ENCODE measurements at places on chromosomes 6 and 20.
A peak's percentile ranks its signal among the peaks of the same experiment; 100 is the strongest.

- no peak for DNase-seq
Measured at GRCh38 chr20:59361411-59361810, 61.0 kb downstream of the EDN3 start.

GRCh38 chr6:110575925-110576463, 99.6 kb upstream of the SLC22A16 start:
- DNase-seq, result no peak

GRCh38 chr6:148628251-148628650, 118.6 kb upstream of the UST start:
- DNase-seq, result no peak

- no peak for DNase-seq
Measured at GRCh38 chr20:23039885-23040508, 4.9 kb downstream of the SSTR4 start.

- DNase-seq, result no peak
Measured at GRCh38 chr20:8427419-8428040, 295.5 kb downstream of the PLCB1 start.

DNA sequence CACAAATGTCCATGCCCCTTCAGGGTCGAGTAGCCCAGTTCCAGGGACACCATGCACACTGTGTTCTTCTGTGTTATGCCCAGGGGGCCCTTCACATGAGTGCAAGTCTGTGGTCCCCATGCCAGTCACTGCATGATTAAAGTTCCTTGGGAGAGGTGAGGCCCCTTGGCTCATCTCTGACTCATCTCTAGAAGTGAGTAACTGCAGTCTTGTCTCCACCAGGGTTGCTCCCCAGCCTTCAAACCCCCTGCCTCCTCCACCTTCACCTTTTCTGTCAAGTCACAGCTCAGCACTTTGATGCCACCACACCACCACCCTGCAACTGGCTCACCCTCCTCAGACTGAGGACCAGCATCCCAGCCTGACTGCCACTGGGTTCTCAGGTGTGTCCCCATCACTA, 161.7 kb downstream of the UNC5CL start:
- peak; percentile 37 for DNase-seq

- DNase-seq, result no peak
Measured at GRCh38 chr20:3084986-3085360, 449 bp upstream of the AVP start.

GRCh38 chr20:58819921-58820320, 30.8 kb downstream of the GNAS-AS1 start:
- no peak for DNase-seq

GRCh38 chr6:107973594-107973993, 15.6 kb upstream of the SEC63 start:
- DNase-seq, result peak; percentile 49

- peak; percentile 82 for DNase-seq
Measured at GRCh38 chr20:31718952-31719643, 3.6 kb downstream of the BCL2L1 start.

DNA sequence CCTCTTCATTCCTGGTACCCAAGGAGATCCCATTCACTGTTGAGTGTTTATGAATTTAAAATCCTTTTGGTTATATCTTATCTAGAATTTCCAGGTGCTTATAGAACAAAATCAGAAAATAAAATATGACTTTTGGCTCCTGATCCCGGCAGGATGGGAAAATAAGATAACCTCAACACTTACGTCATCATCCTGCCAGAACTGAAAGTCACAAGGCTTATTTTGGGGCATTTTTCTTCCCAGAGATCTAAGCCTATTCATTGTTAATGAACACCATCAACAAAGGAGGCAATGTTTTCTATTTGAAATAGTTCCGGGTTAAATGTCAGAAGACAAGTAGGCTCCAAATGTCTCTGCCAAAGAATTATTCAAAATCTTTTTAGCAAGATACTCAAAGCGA, 580.6 kb downstream of the TFAP2A start:
- DNase-seq, result no peak

DNA sequence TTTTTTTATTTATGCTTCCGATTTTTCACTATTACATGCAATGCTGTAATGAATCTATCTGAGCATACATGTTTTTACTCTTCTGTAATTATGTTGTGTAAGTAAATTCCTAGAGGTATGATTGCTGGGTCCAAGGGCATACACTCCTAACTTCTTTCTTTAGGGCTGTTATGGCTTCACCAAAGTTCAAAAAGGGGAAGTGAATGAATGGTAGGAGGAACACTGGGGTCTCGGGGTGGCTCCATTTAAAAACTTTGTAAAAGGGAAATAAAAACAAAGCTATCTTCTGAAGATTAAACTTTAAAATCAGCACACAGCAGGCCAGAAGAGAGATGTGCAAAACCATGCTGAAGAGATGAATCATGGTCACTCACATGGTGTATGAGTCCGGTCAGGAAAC, 289.1 kb upstream of the SUPT3H start:
- DNase-seq, result no peak

- no peak for DNase-seq
Measured at GRCh38 chr20:14401479-14402138, 64.2 kb upstream of the FLRT3 start.

DNA sequence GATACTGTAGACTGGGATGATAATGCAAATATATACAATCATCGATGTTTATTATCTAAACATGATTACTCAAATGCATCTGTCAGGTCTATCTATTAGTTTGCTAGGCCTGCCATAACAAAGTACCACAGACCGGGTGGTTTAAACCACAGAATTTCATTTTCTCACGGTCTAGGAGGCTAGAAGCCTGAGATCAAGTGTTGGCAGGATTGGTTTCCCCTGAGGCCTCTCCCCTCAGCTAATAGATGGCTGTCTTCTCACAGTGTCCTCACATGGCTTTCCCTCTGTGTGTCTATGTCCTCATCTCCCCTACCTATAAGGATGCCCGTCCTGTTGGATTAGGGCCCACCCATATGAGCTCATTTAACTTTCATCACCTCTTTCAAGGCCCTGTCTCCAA, 512.6 kb upstream of the SLC35B3 start:
- DNase-seq, result no peak

DNA sequence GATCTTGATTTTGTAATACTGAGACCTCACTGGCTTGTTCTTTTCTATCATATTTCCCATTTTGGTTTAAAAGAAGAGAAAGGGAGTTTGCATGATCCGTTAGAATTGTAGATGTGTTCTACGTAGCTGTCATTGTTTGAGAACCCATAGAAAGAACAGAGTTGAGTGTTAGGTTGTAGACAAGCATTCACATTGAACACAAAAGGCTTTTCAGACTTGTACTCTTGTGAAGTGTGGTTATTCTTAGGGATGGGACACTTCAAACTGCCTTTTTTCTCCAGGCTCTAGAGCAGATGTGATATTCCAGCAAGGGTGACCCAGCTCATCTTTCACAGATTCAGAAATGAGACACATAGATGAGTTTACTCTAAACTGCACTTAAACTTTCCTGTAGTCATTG, 19.9 kb downstream of the FOXO3 start:
- DNase-seq, result no peak

- DNase-seq, result no peak
Measured at GRCh38 chr6:149060300-149060984, 257.1 kb upstream of the TAB2 start.

DNA sequence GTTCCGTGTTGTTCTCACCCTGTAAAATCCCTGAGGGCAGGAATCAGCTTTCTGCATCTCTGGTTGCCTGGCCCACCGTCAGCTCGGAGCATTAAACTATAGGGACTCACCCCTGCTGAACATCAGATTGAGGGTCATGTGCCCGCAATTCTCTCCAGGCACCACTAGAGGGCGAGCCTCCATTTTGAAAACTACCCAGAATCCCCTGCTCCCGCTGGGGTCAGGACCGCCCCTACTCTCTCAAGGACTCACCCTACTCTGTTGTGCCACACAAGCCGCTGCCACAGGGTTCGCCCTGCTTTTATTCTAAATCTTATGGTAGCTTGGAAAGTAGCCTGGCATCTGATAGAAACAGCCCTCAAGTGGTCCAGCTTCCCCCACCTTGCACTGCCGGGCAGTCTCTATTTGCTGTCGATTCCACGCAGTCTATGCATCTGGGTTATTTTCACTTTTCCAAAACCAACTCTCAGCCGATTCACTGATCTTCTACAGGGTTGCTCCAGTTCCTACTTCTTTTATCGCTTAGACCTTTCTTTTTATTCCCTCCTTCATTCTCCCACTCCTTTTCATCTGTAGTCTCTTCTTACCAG, 244.1 kb upstream of the QKI start:
- no peak for DNase-seq

Measured in foreskin keratinocyte (primary cell).